ENCODE measurements at places on chromosomes 11 and 22.

DNA sequence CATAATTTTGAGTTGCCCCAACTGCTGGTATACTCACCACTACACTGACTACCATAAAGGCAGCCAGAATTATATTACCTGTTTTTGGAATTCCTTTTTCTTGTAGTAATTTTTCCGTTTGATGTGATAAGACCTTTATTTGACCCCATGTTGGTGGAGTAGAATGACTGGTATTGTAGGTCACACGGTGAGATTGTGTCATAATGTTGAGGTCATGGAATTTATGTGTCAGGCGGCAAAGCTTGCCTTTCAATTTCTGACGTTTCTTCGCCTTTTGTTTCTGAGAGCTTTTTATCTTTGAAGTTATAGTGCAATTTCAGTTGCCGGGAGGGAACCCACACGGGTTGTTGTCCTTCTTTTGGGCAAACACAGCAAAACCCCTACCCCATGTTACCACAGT is 13.0 kb downstream of the OR52K1 start:
- DNase-seq, result no peak

DNA sequence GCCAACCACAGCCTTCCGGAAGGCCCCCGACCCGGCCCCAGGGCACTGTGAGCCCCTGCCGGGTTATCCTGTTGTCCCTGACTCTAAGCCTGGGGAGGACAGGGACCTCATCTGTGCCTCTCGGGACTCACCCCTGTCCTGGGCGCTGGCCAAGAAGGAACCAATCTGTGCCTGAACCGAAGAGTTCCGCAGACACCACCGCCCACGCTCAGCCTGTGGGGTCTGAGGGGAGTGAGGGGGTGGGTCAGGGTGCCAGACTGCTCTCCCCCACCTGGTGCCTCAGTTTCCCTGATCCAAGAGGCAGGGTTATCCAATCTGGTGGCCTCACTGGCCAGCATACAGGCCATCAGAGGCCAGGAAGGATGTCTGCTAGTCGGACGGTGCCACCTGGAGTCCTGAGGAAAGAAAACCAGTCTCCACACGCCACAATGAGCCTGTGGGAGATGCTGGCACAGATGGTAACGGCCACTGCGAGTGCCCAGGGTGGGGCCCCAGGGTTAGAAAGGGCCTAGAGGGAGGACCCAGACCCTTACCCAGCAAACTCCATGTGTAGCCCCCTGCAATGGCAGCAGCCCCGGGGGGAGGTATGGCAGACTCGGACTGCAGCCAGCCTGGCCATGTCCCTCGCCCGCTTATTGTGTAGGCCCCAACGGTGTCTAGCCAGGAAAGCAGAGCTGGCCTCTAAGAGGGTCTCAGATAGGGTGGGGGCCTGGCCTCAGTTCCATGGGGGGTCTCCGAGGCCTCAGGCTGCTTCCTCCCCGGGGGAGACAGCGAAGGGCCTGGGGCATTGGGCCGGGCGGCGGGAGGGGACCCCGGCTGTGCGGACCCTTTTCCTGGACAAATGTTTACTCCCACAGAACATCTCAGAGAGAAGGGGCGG is 827 bp upstream of the TNNT3 start:
- DNase-seq, result no peak

- DNase-seq, result peak; percentile 17
Measured at GRCh38 chr22:49302530-49302929, 525.1 kb downstream of the BRD1 start.

GRCh38 chr22:43530349-43531201 is 118.8 kb downstream of the MPPED1 start:
- DNase-seq, result no peak
